ENCODE measurements at places on chromosomes 5 and 9.

- peak; percentile 88 for DNase-seq
Measured at GRCh38 chr5:9358961-9359685, 186.8 kb downstream of the SEMA5A start.

- no peak for DNase-seq
Measured at GRCh38 chr5:53392073-53392472, 88.4 kb upstream of the FST start.

DNA sequence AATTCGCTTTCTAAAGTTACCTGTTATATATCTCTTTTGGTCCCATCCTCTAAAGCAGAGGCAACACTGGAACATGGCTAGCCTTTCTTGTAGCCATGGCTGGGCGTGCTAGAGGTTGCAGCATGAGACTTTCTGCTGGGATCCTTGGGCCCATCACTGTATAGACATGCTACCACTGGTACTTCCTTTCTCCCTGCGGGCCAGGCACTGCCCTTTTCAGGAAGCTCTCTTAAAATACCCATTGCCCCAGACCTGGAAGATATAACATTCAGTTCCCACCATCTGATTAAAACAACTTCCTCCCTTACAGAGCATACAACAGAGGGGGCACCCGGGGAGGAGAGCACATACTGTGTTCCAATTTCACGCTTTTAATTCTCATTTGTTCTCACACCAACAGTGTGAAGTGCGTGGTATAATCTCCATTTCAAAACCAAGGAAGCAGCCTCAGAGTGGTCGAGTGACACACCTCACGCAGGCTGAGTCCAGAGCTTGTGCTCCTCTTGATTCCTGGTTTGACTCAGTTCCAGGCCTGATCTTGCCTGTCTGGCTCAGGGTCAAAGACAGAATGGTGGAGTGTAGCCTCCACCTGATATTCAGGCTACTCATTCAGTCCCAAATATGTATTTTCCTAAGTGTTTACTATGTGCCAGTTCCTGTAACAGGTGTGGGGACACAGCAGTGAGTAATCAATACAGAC is 22.6 kb downstream of the PTGS1 start:
- no peak for DNase-seq

DNA sequence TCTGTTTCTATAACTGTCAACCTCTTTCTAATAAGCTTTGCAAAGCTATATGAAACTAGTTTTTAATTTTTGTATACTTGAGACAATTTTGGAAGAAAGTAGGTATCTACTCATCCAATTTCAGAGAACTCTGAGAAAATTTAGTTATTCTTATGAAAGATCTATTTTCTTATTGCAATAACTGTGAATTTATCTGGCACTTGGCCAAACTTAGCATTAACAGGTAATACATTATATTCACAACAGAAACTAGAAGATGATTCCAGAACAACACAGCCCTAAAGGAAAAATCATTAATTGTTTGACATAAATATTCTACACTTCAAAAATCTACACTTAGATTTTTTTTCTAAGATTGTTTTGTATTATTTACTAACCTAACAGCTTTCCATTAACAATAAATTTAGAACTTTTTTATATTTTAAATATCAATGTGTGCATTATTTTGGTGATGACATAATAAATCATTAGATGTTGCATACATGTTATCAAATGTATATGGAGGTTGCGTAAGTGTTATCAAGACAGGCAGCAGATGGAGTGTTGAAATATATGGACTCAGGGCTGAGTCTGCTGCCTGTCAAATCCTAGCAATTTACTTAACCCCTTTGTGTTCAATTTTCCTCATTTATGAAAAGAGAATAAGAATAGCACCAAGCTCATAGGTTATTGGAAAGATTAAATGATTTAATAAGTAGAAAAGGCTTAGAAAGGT is 141.8 kb downstream of the MUSK start:
- no peak for DNase-seq

DNA sequence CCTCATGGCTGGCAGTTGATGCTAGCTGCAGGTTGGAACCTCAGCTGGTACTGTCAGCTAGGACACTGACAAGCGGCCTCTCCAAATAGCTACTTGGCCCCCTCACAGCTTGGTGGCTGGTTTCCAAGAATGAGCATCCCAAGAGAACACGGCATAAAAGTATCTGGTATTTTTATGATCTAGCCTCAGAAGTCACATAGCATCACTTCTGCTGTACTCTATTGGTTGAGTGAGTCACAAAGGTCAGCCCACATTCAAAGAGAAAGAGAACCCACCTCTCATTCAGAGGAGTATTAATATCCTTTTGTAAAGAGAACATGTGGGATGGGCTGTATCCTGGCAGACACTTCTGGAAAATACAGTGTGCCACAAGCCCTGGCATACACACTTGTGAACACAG is 6.0 kb upstream of the SIL1 start:
- no peak for DNase-seq

All from astrocyte of the hippocampus (primary cell).